ENCODE measurements at places on chromosomes 12 and 14.

DNA sequence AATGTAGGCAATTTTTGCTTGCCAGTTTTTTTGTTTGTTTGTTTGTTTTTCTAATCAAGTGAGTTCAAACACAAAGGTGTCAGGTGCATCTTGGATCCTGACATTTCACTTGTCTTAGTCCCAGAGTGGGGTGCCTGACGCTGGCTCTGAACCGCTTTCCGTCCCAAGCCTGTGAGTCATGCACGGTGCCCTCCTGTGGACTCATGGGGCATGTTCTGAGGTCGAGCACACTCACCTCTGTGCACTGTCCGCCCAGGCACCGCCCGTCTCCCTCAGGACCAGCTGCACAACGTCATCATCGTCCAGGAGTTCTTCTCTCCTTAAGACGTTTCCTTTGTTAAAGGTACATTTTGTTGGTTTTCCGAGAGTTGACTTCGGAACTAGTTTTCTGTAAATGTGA, 98.2 kb downstream of the GLT1D1 start:
- no peak for DNase-seq
- H3K27ac ChIP-seq = no peak overlapping the region
- H3K36me3 ChIP-seq = no peaks in the 10 kb centered on the region
- no peaks in the 10 kb centered on the region for H3K4me1 ChIP-seq
- no peaks in the 10 kb centered on the region for H3K27me3 ChIP-seq

GRCh38 chr14:90700933-90701776, 115.1 kb downstream of the TTC7B start:
- H3K36me3 ChIP-seq = no peaks in the 10 kb centered on the region
- no peak for DNase-seq
- H3K4me1 ChIP-seq = no peaks in the 10 kb centered on the region
- no peaks in the 10 kb centered on the region for H3K27me3 ChIP-seq

DNA sequence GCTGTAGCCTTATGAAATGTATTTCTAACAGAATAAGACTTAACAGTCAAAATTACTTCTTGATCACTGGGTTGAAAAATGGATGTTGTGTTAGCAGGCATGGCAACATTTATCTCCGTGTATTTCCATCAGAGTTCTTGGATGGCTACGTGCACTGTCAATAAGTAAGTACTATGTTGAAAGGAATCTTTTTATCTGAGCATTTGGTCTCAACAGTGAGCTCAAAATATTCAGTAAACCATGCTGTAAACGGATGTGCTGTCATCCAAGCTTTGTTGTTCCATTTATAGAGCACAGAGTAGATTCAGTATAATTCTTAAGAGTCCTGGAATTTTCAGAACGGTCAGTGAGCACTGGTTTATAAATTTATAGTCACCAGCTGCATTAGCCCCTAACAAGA, 15.5 kb downstream of the SCAF11 start:
- H3K36me3 ChIP-seq = peaks cover 4% of the 10 kb centered on the region
- no peak for DNase-seq
- no peak overlapping the region for H3K4me3 ChIP-seq

- H3K36me3 ChIP-seq = peaks cover 6% of the 10 kb centered on the region
- H3K4me1 ChIP-seq = peaks cover 6% of the 10 kb centered on the region
- no peak for DNase-seq
- no peak overlapping the region for H3K27ac ChIP-seq
- no peaks in the 10 kb centered on the region for H3K27me3 ChIP-seq
Measured at GRCh38 chr12:45363903-45364302, 148.0 kb downstream of the ANO6 start.
